ENCODE measurements at places on chromosomes 11 and 22.

GRCh38 chr11:2775083-2775625 is 75.4 kb upstream of the KCNQ1OT1 start:
- DNase-seq = peak; percentile 53

GRCh38 chr11:83159902-83160865 is 3.3 kb downstream of the PCF11 start:
- peak; percentile 17 for DNase-seq

GRCh38 chr11:92136797-92137196 is 87.8 kb upstream of the FAT3 start:
- DNase-seq = no peak

DNA sequence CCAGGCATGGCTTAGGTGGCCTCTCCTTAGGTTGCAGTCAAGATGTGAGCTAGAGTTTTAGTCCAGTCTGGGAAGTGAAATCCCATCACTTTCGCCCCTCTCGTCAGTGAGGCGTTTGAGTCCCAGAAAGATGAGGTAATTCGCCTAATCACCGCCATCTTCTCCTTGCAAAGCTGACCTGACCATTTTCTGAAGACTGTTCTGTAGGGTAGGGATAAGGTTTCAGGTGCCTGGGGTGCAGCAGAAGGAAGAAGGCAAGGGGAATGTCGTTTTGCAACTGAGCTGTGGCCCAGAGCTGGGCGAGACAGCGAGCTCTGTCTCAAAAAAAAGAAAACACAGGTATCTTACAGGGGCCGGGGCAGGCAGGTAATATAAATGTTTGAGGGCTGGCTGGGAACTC is 61.7 kb upstream of the CECR2 start:
- no peak for DNase-seq

- no peak for DNase-seq
These were observed 21.6 kb upstream of the MUC15 start for GRCh38 chr11:26593691-26594090.

GRCh38 chr11:88484873-88485621 is 147.5 kb upstream of the CTSC start:
- peak; percentile 74 for DNase-seq

DNA sequence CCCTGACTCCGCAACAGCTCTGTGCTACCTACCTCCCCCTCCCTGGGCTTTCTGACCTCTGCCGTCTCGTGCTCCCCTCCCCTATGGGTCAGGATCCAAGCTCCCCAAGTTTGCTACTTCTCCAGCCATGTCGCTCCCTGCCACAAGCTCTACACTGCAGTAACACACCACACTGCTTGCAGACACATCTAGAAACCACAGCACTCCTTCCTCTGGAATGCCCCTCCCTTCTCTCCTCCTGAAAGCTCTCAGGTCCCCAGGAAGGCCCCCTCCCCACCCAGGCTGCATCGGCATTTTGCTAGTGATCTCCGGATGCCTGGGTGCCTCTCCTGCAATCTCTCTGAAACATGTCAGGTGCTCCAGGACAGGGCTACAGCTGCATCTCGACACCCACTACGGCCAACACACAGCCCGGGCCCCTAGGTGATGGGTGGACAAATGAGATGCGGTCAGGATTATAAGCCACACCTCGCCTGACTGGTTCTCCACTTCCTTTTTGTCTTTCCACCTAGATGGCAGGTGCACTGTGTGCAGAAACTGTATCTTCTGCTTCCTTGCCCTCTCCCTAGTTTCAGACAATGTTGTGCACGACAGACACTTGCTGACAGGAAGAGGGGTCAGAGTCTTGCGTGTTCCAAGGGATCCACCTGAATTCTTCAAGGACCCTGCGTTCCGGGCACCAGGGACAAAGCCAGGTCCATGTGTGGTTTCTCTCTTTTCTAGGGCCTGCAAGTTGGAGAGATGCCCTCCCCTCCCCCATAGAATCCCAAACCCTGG is 22.9 kb downstream of the RPUSD4 start:
- peak; percentile 75 for DNase-seq

GRCh38 chr11:2940147-2940920 is 11.1 kb upstream of the PHLDA2 start:
- no peak for DNase-seq

- no peak for DNase-seq
These were observed 57.8 kb downstream of the NXPE1 start for GRCh38 chr11:114501901-114502300.

GRCh38 chr11:68473693-68474092 is 13.1 kb downstream of the PPP6R3 start:
- DNase-seq = no peak

- no peak for DNase-seq
These were observed 3.4 kb upstream of the ZBTB44 start for GRCh38 chr11:130318031-130318673.

DNA sequence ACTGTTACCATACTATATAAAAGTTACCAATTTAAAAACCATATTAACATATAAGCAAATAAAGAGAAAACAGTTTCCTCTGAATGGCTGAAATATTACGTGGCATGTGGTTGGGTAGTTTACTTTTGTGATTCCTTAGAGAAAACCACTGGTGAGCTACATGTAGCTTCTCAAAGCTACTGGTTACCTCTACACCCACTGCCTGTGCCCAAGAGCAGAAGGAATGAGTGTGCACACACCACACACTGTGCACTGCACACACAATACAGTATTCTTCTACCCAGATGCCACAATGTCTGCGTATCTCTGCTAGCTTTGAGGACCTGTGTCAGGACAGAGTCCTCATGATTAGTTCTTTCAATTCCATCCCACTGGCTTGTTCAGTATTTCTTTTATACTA is 25.5 kb upstream of the YPEL1 start:
- DNase-seq = no peak

GRCh38 chr22:41280065-41280464 is 5.9 kb downstream of the RANGAP1 start:
- DNase-seq = no peak

DNA sequence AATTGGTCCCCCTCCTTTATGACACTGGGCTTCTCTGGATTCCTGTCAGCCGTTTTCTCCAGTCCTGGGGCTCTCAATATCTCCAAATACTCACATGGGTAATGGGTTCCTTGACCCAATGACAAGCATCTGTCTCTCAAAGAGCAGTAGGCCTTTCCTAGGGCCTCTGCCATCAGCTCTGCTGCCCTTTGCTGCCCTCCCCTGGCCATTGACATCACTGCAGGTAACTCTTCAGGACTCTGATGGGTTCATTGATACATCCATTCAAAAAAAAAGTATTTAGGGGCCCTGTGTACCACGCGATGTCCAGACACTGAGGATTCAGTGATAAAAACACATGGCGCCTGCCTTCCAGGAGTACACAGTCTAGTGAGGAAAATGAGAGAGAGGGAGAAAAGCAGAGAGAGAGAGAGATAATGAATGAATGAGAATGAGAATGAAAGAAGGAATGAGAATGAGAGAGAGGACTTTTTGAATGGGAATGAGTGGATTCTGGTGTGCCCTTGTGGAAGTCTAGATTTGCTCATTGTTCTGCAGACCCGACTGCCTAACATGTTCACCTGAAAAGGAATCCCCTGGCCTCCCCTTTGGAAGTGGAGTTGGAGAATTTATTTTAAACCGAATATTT is 42.6 kb upstream of the OLFML1 start:
- peak; percentile 87 for DNase-seq

- DNase-seq = no peak
These were observed 181.0 kb downstream of the GRIA4 start for GRCh38 chr11:105790840-105791239.

GRCh38 chr22:21816787-21817496 is 50.5 kb downstream of the MAPK1 start:
- no peak for DNase-seq

- DNase-seq = no peak
These were observed 14.3 kb downstream of the DHCR7 start for GRCh38 chr11:71433648-71434450.

DNA sequence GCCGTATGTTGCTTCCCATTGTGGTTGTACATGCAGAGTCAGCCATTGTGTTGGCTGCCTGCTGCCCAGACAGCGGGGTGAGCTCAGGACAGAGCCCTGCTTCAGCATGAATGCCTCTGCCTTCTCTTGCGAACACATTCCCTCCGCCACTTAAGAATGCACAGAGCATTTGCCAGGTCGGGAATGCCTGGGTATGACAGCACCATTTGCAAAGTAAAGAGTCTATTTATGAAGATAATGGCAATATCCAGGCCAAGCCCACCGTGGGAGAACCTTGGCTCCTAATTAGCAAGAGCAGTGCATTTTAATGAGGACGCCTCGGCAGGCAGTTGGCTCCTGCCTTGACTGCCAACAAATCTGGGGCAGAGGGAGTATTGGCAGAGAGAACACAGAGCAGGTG is 62.5 kb upstream of the SORL1 start:
- DNase-seq = no peak

DNA sequence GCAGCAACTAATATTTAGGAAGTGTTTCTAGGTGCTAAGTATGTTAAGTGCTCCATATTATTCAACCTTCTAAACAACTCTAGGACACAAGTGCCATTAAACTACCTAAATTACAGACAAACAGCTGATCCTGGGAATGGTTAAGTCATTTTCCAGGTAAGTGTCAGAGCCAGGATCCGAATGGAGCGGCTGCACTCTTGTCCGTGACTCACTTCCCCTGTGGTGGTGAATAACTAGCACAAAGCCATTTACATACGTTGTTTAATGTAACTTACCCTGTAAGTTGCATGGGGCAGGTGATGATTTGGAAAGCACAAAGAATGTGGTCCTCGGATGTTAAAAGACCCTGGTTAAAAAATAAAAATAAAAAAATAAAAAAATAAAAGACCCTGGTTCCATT is 8.8 kb upstream of the PRG2 start:
- DNase-seq = no peak

GRCh38 chr11:125494974-125495725 is 915 bp downstream of the FEZ1 start:
- DNase-seq = peak; percentile 79

DNA sequence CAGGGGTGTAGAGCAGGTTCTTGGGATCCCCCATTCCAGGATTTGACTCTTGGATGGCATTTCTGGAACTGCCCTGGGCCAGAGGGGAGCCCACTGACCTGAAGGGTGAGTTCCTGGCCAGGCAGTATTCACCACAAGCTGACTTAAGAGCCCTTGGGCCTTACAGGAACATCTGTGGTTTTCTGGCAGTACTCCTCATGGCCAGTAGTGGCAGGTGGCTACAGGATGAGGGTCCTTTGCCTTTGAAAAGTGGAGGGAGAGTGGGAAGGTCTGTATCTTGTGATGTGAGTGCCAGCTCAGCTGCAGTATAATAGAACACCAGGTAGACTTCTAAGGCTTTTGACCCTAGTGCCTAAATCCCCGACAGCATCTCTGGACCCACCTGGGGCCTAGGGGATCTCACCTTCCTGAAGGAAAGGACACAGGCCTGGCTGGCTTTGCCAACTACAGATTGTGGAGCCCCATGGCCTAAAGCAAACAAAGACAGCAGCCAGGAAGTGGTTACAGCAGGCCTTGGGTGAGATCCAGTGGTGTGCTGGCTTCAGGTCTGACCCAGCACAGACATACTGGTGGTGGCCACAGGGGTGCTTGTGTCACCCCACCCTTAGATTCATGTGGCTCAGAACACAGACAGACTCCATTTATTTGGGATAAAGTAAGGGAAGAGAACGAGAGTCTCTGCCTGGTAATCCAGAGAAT is 9.0 kb downstream of the OR51S1 start:
- DNase-seq = no peak

GRCh38 chr11:17831883-17832282 is 97.3 kb downstream of the KCNC1 start:
- no peak for DNase-seq

- DNase-seq = no peak
These were observed 8.7 kb upstream of the TBC1D22A start for GRCh38 chr22:46753761-46754109.

GRCh38 chr11:119461229-119461963 is 38.4 kb upstream of the THY1 start:
- DNase-seq = no peak

DNA sequence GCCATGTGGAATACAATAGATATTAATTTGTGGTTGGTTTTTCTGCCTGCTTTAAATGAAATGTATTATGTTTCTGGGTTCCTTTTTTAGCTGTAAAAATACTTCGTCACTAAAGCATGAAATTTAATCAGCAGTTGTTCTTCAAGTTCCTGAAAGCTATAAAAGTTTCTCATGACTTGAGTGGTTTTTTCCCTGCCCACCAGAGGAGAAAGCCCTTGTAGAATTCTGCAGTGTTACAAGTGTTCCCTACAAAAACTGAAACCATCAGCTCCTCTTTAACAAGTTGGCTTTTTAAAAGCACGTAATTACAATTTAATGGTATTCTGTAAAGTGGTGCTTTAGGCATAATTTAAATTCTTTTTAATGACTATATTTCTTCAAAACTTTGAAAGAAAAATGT is 56.2 kb downstream of the PANX1 start:
- no peak for DNase-seq

- DNase-seq = no peak
These were observed 43.6 kb upstream of the LUZP2 start for GRCh38 chr11:24453129-24453718.

DNA sequence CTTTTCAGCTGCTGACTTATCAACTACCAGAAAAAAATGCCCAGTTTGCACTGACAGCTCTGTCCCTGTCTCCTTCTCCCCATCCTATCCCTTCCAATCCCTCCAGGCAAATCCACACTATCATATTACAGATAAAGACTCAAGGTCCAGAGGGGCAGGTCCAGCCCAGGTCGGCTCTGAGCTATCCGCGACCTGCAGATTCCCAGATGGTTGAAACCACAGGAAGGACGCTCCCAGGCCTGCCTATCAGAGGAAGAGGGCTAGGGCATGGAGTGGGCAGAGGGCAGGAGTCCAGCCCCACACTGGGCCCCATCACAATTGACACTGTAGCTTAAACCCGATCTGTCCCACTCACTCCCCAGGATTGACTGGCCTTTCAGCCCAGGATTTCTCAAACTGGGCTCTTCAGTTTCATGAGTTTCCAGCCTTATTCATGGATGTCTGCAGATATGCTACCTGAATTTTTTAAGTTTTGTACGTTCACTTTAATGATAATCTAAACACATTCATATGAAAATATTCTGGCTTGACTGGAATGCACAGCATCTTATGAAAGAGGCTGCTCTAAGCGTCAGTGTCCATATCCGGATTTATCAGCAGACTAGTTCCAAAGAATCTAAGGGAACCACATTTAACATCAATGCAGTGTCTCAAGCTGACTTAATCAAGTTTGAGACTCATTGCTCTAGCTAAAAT is 16.4 kb upstream of the FCHSD2 start:
- peak; percentile 62 for DNase-seq

- DNase-seq = no peak
These were observed 58.8 kb downstream of the PPP6R2 start for GRCh38 chr22:50401907-50402306.

GRCh38 chr22:17742527-17742902 is 31.8 kb downstream of the BID start:
- DNase-seq = peak; percentile 86

- no peak for DNase-seq
These were observed 16.7 kb upstream of the EHF start for GRCh38 chr11:34604145-34604544.

All from spleen (tissue), 13 donors.